GM18507 (cell line): ENCODE measurements at places on chromosomes 12 and 14.

DNA sequence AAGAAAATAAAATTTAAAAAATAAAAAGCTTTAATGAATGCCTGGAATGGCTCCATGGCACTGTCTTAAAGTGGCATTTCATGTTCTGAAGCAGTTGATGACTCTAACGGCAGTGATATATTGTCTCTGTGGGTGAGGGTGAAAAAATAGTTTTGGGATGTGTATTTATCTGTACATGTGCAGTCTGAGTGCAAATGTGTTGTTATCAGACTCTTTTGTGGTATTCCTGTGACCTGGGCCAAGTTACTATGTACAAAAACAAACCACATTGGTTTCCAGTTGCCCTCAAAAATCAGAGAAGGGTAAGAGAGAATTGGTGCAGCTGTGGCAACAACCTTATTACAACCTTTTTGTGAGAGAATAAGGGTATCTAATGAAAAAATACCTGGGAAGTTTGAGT lies 81.7 kb upstream of the CCDC91 start:
- no peak for DNase-seq

- DNase-seq: no peak
These were observed 6.1 kb downstream of the MMP14 start for GRCh38 chr14:22842211-22843122.

GRCh38 chr14:72701237-72701565 lies 192.7 kb downstream of the DPF3 start:
- DNase-seq: no peak

DNA sequence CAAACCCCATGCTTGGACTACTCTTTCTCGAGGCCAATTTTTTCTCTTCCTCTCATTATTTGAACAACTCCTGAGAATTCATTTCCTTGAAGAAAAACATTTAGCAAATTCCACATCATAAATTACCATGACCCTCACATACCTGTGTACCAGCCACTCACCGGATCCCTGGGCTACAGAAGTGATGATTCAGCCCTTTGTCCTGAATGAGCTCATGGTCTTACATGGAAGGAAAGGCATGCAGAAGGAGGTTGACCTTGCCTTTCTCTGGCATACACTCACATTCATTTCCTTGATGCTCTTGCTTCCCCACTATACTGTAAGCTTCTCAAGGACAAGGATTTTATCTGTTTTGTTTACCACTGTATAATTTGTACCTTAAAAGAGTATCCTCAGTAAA lies 191.5 kb downstream of the SLC5A8 start:
- no peak for DNase-seq

DNA sequence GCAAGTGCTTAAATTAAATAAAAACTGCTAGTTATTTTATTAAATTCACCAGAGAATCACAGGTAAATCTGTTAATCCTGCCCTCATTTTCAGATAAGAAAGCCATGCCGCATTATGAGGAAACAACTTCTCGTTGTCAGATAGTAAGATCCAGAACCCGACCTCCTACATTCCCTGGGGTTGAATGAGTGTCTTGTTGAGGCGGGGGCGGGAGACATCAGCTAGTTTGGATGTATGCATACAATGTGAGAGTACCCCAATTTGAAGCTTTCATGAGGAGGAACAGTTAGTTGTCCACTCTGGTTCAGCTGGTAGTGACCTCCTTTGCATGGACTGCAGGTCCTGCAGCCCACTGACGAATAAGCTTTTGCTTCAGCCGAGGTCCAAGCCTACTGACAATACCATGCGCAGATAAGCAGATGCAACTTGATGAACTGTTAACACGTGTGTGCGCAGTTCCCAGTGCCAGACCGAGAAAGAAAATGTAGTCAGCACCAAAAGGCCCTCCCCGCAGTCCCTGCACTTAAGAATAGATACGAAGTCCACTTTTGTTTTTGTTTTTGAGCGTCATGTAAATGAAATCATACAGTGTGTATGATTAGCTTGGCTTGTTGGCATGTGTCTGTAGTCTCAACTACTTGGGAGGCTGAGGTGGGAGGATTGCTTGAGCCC lies 34.9 kb downstream of the EVL start:
- no peak for DNase-seq

DNA sequence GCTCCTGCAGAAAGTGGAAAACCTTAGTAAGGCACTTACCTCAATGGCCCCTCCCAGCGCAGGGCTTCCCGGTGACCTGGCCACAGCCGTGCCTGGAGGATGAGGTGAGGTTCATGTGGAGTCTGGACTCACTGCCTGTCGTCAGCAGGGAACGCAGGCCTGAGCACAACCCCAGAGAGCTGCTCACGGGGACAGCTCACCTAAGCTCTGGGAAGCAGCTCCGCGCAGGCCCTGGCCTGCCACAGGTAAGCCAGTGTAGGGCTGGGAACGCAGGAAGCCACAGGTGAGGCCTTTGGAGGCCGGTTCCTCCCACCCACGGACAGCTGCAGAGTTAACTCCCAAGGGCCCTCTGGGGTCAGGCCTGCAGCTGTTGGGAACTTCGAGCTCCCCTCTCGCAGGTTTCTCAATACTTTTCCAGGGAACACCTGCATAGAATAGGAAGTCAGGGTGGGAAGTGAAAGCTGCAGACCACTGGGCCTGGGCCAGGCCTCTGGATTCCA lies 32.7 kb downstream of the ANAPC7 start:
- DNase-seq: no peak

- no peak for DNase-seq
These were observed 71.7 kb upstream of the ETV6 start for GRCh38 chr12:11577658-11578260.

GRCh38 chr12:93322784-93323183 lies 54.9 kb upstream of the NUDT4 start:
- DNase-seq: no peak

- DNase-seq: no peak
These were observed 24.7 kb upstream of the SGPP1 start for GRCh38 chr14:63752449-63753169.

GRCh38 chr14:91231446-91231845 lies 13.1 kb downstream of the GPR68 start:
- DNase-seq: no peak

DNA sequence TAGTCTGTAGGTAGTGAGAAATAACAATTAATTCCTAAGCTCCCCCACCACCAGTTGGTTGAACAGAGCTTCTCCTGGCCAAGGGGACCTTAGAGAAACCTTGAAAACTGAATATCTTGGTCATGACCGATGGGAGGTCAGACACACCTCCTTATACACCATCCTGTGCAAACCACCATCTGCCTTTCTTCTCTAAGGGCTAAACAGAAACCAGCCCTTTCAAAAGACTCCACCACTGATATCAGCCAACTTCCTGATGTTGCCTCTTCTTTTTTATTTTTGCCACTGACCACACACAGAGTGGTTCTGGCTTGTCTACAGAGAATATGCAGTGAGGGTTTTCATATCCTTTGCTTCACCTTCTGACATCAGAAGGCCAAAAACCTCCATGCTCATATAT lies 977.7 kb upstream of the SEL1L start:
- no peak for DNase-seq

- peak; percentile 28 for DNase-seq
These were observed 792 bp upstream of the SLC38A1 start for GRCh38 chr12:46269429-46270241.

- DNase-seq: no peak
These were observed 890 bp downstream of the SPTLC2 start for GRCh38 chr14:77615361-77616132.

DNA sequence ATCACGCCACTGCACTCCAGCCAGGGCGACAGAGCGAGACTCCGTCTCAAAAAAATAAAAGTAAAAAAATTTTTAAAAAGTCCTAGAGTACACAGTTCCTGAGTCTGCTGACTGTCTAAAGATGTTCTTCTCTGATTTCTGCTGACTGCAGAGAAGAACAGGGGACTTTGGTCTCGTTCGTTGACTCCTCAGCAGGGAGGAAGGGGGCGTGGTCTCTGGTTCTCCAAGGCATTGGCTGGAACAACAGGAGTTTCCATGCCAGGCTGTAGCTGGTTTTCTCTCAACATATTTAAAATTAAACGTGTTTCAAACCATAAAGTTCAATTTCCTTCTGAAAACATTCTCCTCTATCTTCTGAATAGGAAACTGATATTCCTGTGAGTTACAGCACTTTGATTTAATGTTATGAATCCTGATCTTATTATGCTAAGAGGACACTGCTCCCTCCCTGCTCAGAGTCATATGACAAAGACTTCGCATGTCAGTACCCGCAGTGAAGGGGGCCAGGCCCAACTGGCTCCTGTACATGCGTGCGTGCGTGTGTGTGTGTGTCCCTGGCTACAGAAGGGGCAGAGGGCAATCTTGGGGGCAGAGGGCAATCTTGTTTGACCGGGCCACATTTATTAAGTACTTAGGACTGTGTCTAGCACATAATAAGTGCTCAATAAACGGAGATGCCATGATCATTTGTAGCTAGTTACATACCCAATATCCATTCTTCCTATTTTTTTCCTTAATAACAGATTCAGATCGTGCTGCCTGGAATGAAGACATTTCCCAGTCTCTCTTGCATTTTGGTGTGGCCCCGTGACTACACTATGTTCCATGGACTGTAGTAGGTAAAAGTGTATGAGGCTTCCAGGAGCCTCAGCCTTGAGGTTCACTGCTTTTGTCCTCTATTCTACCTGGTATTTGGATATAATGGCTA lies 16.5 kb upstream of the HNF1A start:
- DNase-seq: no peak

DNA sequence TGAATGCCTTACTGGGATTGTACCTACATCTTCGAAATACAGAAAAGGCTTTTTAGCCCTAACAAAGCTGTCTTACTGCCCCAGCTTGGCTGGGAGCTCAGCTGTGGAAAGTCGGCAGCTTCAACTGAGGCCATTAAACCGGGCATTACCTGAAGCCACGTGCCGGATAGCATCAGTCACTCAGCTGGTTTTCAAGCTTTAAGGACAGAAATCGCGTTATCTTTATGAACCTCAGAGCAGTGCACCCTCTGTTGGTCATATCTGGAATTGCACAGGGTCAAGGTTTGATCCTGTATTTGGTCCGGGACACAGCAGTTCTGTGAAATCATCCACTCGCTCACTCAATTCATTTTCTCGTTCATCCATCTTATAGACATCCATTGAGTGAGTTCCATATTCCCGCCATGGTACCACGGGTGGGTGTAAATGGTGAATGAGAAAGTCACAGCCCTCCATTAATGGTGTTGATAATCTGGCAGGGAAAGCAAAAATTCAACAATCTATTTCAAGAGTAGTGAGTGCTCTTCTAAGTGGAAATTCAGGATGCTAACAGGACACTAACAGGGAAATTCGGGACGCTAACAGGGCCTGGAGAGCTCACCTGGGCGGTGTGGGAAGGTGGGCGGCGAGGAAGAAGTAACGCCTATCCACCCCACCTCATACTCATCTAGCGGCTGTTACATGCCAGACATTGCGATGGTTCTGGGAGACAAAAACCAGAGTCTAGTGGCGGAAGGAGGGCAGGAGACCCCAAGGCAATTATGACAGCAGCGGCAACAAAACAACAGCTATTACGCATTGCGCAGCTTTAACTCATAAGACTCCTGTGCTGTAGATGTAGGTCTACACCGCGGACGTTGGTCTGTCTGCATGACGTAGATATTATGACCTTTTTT lies 60.6 kb upstream of the TCL1A start:
- peak; percentile 57 for DNase-seq

- no peak for DNase-seq
These were observed 300.4 kb downstream of the SNAPC1 start for GRCh38 chr14:62062645-62063044.

- no peak for DNase-seq
These were observed 88.3 kb upstream of the MDM1 start for GRCh38 chr12:68420225-68421010.

- no peak for DNase-seq
These were observed 24.3 kb downstream of the HIF1A start for GRCh38 chr14:61719344-61720293.

- DNase-seq: no peak
These were observed 6.7 kb upstream of the CD163L1 start for GRCh38 chr12:7450667-7451066.

- DNase-seq: no peak
These were observed 1.6 kb downstream of the SCARB1 start for GRCh38 chr12:124861898-124862676.

DNA sequence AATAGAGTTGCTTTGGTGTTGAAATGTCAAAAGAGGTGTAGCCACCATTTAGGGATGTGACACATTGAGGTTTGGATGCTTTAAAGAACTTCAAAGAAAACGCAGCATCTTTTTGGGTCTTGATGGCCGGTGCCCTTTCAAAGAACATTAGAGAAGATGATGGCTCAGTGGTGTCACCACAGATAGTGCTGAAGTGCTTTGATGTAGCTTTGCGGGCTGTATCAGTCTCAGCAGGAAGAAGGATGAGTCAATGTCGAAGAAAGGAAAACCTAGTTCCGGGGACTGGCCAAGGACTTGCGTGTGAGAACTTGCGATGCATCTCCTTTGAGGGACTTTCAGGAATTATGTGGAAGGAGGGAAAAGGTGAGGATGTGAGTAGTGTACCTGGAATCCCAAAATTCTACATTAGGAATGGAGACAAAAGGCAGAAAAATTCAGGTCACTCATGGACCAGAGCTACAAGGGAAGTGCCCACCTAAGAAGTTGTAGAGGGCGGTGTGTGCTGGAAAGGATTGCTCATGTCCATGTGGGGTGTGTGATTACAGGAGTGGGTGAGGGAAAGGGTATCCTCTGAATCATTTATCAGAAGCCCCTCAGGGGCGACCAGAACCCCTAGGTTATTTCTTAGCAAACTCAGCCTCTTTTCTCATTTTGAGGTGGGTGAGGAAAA lies 39.7 kb upstream of the GZMB start:
- DNase-seq: no peak

DNA sequence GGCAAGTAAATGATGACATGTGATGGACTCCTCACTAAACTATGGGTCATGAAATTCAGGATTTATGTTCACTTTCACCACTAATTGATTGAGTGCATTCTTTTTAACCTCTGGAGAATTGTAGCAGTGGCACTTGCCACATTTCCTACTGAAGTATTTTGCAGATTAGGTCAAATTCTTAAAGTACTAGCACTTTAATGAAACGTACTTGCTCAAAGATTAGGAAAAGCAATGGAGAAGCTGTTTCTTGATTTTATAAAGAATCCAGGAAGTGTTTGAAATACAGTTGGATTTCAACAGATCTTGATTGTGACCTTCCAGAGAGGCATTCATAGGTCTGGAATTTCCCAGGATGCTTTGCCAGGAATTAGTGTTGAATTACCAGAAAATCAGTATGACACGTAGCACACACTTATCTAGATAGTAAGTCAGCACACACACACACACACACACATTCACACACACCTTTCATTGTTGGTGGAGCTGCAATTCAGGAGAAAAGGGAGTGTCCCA lies 162.6 kb downstream of the MYRFL start:
- no peak for DNase-seq
